Stimulated activated CD8-positive, alpha-beta memory T cell treated with anti-CD3 and anti-CD28 coated beads, Interleukin-15, amount 100 ng/mL, for 4 hours (primary cell): ENCODE measurements at places on chromosomes 11 and 22.

- DNase-seq = no peak
These were observed 1.3 kb downstream of the MPPED1 start for GRCh38 chr22:43412808-43413795.

- DNase-seq = no peak
These were observed 6.9 kb upstream of the GAL start for GRCh38 chr11:68677432-68677831.

GRCh38 chr11:79046366-79046765 lies 394.5 kb downstream of the TENM4 start:
- no peak for DNase-seq

- no peak for DNase-seq
These were observed 5.2 kb downstream of the CCDC134 start for GRCh38 chr22:41805639-41806038.

DNA sequence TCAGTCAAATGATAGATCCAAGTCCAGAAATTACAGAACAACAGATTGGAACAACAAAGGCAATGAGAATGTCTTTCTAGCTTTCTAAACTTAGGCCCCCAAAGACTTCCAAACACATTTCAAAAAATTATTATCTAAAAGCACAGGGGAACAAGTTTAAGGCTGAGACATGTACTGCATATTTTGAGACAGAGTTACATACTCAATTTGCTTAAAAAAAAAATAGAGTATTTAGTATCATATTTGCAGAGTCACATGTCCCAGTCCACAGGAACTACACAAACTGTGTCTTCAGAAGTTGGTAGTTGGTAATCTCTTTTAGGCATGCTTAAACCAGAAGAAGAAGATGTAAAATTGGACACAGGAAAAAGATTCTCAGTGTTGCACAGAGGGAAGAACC lies 127.2 kb downstream of the MAML2 start:
- no peak for DNase-seq

- DNase-seq = no peak
These were observed at the start of gene SOX6 for GRCh38 chr11:16356057-16356760. TSS of gene SOX6 (minus strand) at chr11:16356546. CDS start at chr11:16341248, 15,298 bp downstream.

DNA sequence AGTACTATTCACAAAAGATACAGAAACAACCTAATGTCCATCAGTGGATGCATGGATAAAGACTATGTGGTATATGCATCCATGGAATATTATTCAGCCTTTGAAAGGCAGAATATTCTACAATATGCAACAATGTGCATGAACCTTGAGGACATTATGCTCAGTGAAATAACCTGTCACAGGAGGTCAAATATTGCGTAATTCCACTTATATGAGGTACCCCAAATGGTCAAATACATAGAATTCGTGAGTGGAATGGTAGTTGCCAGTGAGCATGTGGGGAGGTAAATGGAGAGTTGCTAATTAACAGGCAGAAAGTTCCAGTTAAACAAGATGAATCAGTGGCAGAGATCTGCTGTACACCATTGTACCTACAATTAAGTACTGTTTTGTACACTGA lies 3.6 kb upstream of the SLC5A4 start:
- DNase-seq = no peak

DNA sequence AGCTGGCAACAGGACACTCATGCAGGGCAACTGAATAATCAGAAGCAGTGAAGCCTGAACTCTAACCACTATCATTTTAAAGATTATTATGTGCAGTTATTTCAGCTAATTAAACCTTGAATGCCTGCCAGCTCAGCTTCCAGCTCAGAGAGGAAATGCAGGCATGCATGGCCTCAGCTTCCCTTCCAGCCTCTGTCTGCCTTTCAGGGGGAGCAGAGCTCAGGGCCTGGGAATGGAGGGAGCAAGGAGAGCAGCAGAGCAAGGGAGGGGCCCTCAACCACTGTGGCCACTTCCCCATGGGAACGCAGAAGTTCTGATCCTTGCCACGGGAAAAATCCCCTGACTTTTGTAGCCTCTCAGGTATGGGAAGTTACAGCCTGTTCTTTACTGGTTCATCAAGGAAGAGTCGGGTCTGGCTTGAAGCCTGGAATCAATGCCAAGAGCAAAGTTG lies 32.5 kb upstream of the APLNR start:
- DNase-seq = no peak

DNA sequence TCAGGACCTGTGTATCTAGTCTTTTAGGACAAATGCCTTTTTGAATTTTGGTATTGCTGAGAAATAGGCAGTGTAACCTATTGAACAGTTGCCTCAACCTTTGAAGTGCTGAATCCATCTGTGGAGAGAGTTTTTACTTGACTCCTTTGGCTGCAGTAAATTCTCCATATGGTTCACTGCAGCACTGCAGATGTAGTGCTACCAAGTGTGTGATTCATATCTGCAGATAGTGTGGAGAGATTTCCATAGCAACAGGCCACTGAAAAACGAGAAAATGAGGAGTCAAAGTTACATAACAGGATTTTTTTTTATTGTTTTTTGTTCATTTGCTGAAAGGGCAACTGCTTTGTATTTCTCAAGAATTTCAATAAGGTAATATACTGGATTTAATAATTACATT lies 356.1 kb downstream of the RAB38 start:
- DNase-seq = no peak

GRCh38 chr11:9203691-9204311 lies 61.3 kb downstream of the DENND5A start:
- DNase-seq = no peak

DNA sequence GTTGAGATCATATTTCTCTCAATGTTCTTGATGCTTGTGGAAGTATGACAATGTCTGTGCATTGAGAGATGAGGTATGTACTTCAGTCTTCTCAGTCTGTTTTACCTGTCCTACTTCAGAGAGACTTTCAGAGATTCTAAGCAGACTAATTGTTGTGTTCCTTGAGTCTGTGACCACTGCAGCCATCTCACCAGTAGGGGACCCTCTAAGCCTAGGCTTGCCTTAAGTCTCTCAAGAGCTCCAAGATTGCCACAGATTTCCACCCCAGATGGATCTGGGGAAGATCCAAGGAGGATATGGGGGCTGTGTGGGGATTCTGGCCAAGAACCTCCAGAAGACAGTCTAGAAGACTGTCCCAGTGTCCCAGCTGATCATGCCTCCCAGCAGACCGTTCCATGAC lies 179.9 kb upstream of the PLET1 start:
- no peak for DNase-seq

DNA sequence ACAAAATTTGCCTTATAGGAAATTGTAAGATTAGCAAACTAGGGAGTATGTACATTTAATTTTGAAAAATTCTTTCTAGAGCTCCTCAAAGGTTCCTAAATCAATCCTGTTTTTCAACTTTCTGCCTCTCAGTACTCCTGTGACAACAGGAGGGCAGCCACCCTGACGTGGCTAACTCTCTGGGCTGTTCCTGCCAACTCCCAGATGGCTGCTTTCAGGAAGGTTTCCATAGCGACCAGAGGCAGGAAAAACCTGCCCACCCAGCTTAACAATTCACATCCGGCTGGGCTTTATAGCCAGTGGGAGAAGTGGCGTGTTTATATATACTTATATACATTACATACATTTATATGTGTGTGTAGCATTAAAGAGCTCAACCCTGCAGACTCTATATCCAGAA lies 26.5 kb downstream of the SGSM3 start:
- DNase-seq = no peak

DNA sequence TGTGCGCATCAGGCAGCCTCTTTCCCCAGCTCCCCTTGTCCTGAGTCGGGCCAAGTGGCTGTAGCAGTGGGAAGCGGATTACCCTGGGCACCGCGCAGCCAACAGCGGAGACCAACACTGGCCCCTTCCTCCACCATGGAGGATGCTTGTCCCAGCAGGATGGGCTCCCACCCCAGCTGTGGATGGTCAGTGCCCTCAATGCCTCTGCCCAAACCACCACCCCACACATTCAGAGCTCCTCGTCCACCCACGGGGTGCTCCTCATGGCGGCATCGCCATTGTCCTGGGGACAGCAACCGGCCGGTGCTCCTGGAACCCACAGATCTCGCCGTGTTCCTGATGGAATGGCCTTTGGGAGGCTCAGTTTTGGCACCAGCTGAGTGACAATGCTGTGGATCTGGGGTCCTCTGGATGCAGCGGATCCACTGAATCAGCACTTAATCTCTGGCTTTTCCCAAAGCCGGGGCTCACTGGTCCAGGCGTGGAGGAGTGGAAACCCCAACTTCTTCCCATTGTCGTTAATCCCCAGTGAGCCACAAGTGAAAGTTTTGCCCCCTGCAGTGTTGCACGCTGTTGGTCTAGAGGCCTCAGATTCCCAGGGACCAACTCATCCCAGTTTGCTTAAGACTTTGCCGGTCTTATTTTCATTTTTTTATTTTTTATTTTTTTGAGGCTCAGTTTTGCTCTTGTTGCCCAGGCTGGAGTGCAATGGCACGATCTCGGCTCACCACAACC lies 4.1 kb upstream of the B4GALNT4 start:
- DNase-seq = no peak

- DNase-seq = no peak
These were observed 31.6 kb downstream of the RBX1 start for GRCh38 chr22:40982482-40983385.

DNA sequence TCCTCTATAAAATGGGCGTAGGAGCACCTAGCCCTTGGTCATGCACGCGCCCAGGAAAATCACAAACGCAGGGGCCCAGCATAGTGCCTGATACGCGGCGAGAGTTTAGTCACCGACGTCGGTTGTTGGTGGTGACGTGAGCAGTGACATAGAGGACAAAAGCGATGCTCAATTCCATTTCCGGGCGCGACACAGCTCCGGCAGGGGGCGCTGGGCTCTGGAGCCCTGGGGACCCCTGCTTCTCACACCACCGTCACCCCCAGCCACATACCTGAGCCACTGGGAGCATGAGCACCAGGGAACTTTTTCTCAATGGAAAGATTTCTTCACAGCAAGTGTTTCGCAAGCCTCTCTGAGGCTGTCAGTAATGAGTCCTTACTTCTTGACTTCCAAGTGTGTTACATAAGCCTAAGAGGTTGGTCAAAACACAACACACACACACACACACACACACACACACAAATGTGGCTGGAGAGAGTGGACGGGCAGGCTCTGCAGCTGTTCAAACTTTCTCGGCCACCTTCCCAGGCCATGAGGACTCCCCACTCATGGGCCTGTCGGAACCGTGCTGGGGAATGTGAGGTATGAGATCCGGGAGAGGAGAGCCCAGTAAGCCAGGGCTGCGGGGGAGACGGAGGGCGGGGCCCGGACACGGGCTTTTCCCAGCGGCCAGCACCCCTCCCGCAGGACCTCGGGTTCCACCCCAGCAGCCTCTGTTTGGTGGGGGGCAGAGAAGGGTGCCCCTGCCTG lies 36.9 kb upstream of the LINC01488 start:
- no peak for DNase-seq

DNA sequence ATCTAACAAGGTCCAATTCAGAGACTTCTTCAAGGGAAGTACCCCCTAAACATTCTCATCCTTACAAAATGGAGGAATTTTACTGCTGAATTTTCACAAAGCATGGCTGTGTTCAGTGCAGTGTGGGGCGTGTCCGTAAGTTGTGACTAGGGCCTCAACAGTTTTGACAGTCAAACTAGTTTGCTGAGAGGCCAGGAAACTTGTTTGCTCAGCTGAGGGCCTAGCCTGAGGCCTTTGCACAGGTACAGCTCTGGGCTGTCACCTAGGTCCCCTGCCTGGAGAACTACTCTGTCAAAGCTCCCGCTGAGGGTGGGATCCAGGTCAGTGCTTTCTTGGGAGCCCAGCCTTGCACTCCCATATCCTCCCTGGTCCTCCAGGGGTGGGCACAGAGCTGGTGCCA lies 27.9 kb downstream of the TCP11L1 start:
- no peak for DNase-seq

GRCh38 chr22:44424359-44424682 lies 73.7 kb downstream of the RTL6 start:
- DNase-seq = no peak

GRCh38 chr22:40469181-40469580 lies 98.8 kb downstream of the SGSM3 start:
- DNase-seq = no peak

DNA sequence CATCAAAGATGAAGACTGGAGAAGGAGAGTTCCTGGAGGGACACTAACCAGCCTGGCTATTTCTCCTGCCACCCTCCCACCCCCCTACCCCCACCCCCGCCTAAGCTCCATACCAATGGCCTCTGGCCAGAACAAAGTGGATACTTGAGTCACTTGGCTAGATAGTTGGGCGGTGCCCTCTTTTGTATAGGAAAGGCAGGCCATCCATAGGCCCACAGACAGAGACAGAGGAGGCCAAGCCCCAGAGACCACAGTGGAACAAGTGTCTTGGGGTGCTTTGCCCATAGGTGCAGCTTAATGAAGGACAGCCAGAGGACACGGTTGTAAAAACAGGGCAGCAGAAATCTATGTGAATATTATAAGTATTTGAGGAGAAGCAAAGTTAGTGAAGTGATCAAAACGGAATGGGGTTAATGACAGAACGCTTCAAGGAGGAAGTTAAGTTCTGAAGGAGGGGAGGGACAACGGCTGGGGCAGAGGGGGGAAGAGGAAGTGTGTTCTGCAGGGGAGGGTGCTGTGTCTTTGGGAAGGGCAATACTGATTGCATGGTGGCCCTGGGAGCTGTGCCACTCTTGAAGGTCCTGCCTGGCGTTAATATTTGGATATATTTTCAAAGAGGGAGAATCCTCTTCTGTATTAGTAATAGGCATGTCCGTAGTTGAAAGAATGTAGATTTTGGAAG lies 32.7 kb downstream of the FLI1 start:
- DNase-seq = no peak

- no peak for DNase-seq
These were observed 30.5 kb downstream of the DIXDC1 start for GRCh38 chr11:111967649-111968048.

GRCh38 chr11:74465291-74465708 lies 2.0 kb downstream of the KCNE3 start:
- no peak for DNase-seq

GRCh38 chr22:22605074-22605404 lies 39.4 kb upstream of the GGTLC2 start:
- no peak for DNase-seq

GRCh38 chr11:27209562-27210005 lies 153.4 kb downstream of the CCDC34 start:
- DNase-seq = no peak

- DNase-seq = no peak
These were observed 1263.6 kb upstream of the RAG2 start for GRCh38 chr11:37861671-37862070.

- no peak for DNase-seq
These were observed 551 bp upstream of the DEUP1 start for GRCh38 chr11:93329936-93330445.

DNA sequence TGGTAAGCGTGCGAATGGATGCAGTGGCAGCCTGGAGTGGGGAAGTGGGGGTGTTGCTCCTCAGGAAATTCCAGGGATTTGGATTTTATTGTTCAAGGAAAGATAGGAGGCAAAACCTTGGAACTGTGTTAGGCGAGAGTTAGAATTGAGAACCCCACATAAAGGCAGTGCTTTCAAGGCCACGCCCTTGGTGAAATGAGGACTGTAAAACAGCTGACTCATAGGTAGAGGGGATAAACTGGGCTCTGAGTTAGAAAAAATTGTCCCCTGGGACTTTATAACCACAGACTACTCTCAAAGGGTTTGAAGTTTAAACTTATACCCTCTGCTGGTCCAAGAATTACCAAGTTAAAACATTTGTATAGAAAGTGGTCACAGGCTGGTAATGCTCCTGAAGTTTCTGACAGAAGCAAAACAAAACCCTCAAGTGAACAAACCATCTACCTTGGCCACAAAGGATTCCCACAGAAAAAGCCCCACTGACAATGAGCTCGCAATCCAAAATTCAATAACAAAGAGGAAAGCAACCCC lies 250.3 kb upstream of the TBCEL start:
- DNase-seq = no peak

GRCh38 chr22:45162531-45162930 lies 1.2 kb upstream of the NUP50 start:
- DNase-seq = no peak
